ENCODE measurements at places on chromosomes 7 and 10.

DNA sequence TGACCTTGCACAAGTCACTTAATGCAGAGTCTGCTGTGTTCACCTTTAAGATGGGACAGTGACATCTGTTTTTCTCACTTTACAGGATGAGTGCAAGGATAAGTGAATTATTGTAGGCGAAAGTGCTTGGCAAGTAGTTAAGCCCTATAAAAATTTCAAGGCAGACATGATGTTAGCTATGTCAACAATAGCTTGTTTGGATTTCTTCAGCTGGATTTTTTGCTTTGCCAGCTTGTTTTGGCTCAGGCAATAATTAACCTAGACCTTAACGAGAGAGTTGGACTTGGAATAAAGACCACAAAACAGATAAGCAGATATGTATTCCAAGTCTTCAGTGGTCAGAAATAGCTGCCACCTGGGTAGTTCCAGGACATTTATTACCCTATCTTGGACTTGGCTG, 255.2 kb downstream of the ARL4A start:
- no peak for DNase-seq

GRCh38 chr10:44030132-44030531, 354.8 kb downstream of the CXCL12 start:
- peak; percentile 48 for DNase-seq

DNA sequence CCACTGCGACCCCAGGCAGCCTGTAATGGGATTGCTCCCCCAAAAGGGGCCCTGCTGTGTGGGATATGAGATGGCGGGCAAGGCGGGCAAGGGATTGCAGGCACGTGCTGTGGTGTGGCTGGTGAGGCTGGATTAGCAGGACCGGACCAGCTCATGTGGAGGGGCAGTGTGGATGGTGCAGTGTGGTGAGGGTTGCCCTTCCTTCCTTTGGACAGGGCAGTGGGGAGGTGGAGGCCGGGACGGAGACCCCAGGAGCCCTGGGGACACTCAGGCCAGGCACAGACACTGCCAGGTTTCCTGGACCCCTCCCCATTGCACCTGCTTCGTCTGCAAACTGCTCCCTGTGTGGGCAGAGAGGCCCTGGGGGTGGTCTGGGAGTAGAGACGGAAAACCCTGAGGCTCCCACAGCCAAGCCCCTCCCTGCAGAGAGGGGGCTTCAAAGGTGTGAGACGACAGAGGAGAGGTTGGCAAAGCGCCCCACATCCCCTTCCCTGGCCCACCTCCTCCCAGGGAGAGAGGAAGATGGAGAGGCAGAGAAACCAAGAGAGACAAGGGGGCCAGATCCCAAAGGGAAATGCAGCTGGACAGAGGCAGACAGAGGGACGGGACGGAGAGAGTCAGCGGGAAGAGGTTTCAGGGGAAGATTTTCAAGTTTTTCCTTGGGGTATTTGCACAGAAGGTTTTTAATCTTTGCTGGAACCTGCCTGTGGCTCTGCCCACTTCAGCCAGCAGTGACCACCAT, 89.2 kb downstream of the MICALL2 start:
- peak; percentile 32 for DNase-seq

DNA sequence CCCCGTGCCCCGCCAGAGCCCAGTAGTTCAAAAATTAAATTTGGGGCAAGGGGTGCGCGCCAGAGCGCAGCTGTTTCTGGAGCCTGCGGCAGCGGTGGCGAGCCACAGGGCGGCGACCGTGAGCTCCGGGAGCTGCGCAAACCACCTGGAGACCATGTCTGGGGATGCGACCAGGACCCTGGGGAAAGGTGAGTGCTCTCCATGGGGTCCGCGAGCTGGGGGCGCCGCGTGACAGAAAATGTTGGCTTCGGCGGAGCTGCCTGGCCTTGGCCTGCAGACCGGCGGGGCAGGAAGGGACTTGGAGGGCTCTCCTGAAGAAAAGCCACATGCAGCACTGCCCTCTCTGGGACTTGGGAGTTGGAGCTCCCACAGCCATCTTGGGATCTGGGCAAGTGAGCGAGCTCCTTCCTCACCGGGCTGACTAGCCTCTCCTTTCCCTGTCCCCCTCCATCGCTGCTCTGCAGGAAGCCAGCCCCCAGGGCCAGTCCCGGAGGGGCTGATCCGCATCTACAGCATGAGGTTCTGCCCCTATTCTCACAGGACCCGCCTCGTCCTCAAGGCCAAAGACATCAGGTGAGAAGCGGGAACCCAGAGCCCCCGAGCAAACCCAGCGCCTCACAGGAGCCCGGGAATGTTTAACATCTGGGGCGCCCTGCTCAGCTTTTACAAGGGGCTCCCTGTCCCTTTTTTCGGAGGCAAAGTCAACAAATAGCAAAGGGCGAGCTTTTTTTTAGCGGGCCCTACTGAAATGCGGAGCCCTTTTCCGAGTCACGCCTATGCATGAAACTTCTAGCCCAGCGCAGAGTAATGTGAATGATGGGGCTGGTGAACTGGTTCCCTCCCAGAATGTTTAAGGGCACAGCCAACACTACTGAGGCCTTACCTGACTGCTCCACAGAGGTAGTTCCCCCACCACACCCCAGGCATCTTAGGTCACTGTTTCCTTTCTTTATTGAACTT, 6.1 kb downstream of the GSTO2 start:
- peak; percentile 73 for DNase-seq

DNA sequence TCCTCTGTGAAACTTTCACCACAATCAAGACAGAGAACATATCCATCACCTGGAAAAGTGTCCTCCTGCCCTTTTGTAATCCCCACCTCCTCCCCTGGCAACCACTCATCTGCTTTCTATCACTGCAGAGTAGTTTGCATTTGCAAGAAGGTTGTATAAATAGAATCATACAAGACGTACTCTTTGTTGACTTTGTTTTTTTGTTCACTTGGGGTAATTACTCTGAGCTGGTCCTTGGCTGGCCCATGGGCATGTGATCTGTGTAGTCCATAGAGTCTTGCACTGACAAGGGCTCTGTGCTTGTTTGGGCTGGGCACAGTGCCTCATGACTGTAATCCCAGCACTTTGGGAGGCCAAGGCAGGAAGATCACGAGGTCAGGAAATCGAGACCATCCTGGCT, 7.8 kb upstream of the HACD1 start:
- DNase-seq: no peak

GRCh38 chr7:157575777-157576176, 239.0 kb downstream of the DNAJB6 start:
- no peak for DNase-seq

DNA sequence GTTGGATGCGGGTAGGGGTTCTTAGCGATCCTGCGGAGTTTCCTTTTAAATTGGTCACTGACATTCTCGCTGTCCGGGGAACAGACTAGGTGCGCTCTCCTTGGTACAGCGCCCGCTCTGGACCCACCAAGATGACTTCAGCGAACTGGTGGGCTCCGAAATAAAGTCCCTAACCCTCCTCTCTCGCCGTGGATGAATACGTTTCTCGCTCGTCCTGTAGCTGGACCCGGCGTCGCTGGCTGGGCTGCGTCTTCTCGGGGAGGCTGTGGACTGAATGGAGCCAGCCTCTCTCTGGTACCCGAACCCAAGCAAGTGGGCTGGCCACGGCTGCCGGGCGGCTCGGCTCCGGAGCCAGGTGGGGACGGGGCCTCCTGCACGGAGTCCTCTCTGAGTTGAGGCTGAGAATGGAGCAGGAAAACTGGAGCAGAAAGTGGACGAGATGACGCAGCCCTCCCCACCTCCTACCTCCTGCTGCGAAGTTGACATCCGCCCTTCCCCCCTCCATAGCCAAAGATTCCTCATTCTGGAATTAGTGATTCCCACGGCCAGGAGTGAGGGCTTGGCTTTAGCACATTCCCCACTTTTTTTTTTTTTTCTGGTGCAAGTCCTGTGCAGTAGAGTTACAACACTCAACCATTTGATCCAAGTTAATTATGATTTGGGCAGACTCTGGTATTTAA, 1.5 kb downstream of the UNC5B start:
- DNase-seq: peak; percentile 71

Data from neural progenitor cell (in vitro differentiated cells).